HL-60 (cell line): ENCODE measurements at places on chromosomes 4 and X.

GRCh38 chr4:177051473-177052060 lies 258.1 kb upstream of the NEIL3 start:
- DNase-seq = peak; percentile 42

DNA sequence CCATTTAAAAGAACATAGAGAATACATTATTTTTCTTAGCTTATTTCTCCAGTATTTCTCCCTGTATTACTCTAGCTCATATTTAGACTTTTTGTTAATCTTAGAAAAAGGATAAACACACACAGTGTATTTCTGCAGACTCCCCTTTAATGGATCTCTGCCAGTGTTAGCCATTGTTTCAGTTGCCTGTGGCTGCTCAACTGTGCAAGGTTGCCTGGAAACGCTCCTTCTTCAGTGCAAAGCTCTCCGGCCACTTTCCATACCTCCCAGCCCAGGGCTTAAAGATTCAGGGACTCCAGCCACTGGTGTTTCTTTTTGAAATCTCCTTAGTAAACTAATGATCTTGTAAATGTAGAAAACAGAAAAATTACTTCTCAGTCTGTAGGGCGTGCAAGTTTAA lies 104.9 kb downstream of the SLIT2 start:
- DNase-seq = no peak

- DNase-seq = no peak
These were observed 60.1 kb upstream of the PLAC1 start for GRCh38 chrX:134718105-134718965.

GRCh38 chrX:35786271-35786670 lies 11.9 kb upstream of the MAGEB16 start:
- DNase-seq = no peak

GRCh38 chr4:174983128-174983750 lies 65.1 kb downstream of the ADAM29 start:
- DNase-seq = no peak

GRCh38 chrX:140572724-140573123 lies 67.9 kb upstream of the SOX3 start:
- no peak for DNase-seq

GRCh38 chr4:38902221-38902620 lies 34.6 kb downstream of the FAM114A1 start:
- no peak for DNase-seq

DNA sequence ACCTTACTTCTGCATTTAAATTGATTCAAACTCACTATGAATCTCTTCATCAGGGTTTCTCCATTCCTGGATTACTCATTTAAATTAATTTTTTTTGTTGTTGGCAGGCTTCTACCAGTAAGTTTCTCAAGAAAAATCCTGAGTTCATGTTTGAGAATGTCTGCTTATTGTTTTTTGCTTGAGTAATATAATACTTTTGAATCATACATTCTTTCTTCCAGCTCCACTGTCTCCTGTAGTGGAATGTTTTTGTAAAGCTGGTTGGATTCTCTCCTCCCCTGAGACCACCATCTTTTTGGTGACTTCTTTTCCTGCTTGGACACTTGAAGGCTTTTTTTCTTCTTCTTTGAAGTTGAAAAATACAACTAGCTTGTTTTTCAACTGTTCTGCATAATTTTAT lies 4.3 kb upstream of the MID1IP1 start:
- DNase-seq = no peak

DNA sequence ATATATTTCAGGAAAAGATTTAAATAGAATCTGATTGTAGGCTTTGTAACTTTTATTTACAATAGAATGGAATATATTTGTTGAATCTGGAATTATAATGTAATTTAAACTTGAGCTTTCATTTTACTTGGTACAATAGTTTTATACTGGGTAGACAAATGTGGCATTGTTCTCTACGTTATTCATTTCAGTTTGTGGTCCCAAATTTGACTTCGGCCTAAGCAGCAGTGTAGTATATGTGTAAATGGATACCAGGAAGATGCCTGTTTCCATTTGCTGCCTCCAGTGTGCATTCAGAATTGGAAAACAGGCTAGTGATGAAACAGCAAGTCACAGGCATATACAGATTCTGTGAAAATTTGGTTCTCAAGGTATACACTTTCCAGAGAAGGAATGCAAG lies 77.8 kb downstream of the CLDN22 start:
- no peak for DNase-seq

- DNase-seq = no peak
These were observed 164.0 kb downstream of the ASMT start for GRCh38 chrX:1778817-1779216.

DNA sequence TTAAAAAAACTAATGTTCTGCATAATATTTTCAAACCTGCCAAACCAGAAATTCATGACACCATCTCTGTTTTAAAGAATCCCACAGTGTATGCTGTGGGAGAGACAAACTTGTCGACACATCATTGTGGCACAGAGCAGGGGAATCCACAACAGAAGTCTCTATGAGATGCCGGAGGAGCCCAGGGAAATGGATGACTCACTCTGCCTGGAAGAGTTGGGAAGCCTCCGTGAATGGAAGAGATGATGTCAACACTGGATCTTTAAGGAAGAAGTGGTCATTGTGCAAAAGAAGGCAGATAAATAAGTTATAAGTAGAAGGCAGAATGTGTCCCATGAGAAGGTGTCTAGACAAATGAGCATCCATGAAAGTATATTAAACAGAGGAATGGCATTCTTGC lies 595.1 kb downstream of the RAB28 start:
- no peak for DNase-seq
